ENCODE measurements at places on chromosomes 3 and 15.

GRCh38 chr3:33456756-33457155 is 16.6 kb upstream of the UBP1 start:
- DNase-seq = no peak

DNA sequence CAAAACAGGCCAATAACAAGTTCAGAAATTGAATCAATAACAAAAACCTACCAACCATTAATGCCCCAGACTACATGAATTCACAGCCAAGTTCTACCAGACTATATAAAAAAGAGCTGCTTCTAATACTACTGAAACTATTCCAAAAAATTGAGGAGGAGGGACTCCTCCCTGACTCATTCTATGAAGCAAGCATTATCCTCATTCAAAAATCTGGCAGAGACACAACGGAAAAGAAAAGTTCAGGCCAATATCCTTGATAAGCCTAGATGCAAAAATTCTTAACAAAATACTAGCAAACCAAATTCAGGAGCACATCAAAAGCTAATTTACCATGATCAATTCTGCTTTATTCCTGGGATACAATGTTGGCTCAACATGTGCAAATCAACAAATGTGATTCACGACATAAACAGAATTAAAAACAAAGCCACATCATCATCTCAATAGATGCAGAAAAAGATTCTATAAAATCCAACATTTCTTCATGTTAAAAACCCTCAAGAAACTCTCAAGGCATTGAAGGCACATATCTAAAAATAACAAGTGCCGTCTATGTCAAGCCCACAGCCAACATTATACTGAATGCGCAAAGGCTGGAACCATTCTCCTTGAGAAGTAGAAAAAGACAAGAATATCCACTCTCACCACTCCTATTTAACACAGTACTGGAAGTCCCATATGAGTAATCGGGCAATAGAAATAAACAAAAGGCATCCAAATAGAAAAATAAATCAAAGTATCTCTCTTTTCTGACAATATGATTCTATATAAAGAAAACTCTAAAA is 573.6 kb upstream of the GRM7 start:
- DNase-seq = no peak

DNA sequence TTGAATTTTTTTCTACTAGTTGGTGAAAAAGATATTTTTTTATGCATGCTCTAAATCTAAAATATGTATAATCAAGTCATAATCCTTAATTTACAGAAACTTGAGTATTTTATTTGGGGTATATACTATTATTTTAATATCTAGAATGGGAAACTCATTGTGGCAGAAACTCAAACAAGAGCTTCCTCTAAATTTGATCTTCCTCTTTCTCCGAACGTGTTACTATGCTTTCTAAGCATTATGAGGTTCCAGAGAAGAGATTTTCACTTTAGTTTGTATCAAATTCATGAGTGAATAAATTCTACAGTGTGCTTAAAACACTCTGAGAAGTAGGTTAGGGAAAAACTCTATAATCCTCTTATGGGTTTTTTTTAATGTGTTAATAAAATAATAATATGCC is 173.1 kb downstream of the POTEB3 start:
- no peak for DNase-seq

- peak; percentile 31 for DNase-seq
Observed at GRCh38 chr3:195003006-195003892, 267.7 kb downstream of the XXYLT1 start.

GRCh38 chr3:66991459-66991858 is 6.6 kb upstream of the KBTBD8 start:
- DNase-seq = no peak

DNA sequence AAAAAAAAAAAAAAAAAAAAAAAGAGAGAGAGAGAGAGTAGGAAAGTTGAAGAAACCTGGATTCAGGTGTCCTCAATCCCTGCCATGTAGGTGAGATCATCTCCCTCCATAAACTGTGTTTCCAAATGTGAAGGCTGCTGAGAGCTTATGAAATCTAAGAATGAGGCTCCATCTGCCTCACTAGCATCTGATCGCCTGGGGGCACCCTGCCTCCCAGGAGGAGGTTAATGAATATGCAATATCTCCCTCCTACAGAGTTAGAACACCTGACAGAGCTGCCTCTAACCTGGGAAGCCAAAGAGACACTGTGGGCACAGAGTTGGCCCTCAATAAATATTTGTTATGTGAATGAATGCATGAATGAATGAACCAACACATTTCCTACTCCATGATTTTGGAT is 23.8 kb upstream of the ZNF148 start:
- no peak for DNase-seq

DNA sequence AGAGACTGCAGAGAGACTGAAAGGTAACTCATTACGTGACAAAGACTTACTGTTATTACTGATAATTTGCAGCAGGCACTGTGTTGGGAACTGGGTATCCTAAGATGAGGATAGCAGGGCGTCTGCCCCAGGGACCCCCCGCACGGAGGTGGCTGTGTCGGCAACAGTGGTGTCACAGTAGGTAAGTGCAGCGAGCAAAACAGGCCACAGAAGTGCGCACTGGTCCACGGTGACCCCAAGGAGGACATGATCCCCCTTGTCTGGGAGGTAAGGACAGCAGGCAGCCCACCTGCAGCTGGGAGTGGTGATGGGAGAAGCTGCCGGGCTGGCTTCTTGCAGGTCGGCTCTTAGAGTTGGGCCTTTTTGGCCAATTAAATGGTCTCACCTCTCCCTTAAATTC is 82.9 kb downstream of the FAM43A start:
- no peak for DNase-seq

GRCh38 chr3:12062605-12063004 is 58.4 kb downstream of the SYN2 start:
- no peak for DNase-seq

DNA sequence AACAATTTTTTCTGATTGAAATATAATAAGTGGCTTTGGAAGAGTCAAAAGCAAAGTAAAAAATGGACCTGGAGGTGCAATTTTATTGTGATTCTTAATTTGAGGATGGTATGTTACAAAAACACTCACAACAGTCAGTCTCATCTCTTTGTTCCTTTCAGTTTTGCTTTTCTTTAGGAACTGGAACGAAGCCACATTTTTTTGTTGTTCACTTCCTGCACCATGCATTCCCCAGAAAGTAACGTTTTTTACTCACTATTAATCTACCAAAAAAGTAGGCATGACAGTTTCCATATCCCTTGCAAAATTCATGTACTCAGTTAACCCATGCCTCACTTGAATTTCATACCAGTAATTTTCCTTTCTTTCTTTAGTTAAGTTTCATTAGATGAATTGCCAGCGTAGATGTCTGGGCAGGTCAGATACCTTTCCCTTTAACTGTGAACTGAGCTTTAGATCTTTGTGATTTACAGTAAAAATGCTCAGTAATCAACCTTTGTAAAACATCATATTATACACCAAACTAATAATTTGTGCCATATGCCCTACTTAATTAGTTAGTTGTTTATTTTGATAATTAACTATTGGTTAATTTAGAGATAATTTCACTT is 384.3 kb downstream of the ROBO1 start:
- no peak for DNase-seq

DNA sequence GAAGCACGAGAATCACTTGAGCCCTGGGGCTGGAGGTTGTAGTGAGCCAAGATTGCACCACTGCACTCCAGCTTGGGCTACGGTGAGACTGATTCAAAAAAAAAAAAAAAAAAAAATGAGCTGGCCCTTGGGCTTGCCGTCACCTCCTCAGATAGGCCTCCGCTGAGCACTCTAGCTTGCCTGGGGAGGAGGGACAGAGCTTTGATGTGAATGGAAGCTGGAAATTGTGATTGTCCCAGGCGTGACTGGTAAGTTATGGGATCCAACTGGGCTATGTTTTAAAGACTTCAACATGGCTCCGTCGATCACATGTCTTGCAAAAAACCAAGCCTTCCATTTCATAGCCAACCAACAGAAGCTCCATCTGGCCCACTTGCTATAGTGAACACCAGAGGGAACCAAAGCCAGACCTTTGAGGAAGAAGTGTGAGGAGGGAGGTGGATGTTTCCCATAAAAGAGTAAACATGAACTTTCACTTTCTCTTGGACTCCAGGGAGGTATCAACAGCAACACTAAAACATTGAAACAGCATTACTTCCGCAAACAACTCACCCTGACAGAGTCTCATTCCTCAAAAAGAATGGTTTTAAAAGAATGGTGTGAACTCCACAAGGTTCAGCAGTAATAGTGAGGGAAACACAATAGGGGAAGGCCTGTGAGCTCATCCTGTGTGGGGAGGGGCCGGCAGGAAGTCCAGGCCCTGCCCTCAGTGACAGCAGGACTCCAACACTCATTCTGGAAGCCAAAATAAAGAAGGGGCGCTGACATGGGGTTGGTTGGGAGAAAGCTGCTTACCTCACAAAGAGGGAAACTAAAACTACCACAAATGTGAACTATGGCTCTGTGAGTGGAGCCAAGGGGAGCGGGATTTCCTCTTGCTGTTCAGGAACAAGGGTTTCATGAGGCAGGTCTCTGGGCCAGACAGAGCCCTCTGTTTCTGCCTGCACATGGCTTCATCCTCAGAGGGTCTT is 59.2 kb upstream of the IL12A start:
- DNase-seq = no peak

GRCh38 chr3:46833346-46834300 is 29.6 kb downstream of the MYL3 start:
- DNase-seq = no peak

GRCh38 chr15:51380999-51381806 is 39.7 kb downstream of the GLDN start:
- DNase-seq = peak; percentile 71

DNA sequence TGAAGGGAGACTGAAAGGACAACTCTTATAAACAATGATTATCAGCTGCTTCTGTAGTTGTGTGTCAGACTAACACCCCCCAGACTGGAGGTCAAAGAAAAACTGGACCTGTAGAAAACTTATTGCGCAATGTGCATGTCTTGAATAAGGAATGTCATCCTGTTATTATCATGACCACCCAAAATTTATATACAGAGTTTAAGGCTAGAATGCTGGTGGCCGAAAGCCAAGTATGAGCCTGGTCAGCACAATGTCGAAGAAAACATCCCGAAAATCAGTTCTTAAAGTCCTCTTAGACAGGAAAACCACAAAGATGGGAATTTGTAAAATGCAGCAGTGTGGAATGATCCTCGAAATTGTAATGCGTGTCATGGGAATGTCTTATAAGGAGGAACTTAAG is 29.3 kb downstream of the RFTN1 start:
- DNase-seq = peak; percentile 37

- peak; percentile 51 for DNase-seq
Observed at GRCh38 chr3:192130534-192131132, 596.7 kb downstream of the FGF12 start.

DNA sequence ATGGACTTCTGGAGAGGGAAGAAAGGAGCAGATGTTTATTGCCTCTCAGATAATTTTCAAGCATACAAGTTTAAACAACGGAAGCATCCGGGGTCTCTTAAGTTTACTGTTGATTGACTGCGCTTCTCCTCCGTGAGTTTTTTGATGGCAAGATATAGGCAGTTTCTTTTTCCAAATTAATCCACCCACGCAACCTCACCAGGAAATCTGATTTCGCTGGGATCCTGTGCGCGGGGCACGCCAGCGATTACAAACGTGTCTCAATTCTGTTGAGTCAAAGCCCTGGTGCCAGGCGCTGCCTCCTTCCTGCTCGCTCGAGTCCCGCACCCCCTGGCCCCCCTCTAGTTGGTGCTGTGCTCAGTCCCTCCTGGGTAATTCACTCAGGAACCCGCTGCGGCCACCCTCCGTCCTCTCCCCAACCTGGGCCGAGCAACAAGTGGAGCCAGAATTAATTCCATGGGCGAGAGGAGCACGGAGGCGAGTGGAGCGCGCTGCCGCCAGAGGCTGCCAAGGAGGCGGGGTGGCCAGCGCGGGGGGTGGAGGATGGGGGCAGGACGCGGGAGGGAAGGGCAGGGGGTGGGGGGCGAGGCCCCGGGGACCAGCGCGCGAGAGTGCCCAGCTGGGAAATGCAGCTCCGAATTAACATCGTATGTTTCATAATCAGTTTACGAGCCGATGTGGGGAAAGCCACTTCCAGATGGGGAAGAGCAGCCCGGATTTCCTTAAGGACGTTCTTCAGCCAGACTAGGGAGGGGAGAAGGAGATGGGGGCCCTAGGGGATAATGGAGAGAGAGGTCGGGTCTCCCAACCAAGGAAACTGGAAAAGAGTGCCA is 6.0 kb downstream of the WNT5A start:
- DNase-seq = peak; percentile 57

- DNase-seq = peak; percentile 24
Observed at GRCh38 chr3:72996121-72996472, 514 bp upstream of the PPP4R2 start.

GRCh38 chr3:150511122-150511821 is 35.0 kb downstream of the SERP1 start:
- DNase-seq = no peak

- DNase-seq = no peak
Observed at GRCh38 chr3:11757929-11758328, 88.8 kb downstream of the TAMM41 start.

- DNase-seq = peak; percentile 20
Observed at GRCh38 chr15:90188914-90189748, 12.0 kb upstream of the SEMA4B start.

DNA sequence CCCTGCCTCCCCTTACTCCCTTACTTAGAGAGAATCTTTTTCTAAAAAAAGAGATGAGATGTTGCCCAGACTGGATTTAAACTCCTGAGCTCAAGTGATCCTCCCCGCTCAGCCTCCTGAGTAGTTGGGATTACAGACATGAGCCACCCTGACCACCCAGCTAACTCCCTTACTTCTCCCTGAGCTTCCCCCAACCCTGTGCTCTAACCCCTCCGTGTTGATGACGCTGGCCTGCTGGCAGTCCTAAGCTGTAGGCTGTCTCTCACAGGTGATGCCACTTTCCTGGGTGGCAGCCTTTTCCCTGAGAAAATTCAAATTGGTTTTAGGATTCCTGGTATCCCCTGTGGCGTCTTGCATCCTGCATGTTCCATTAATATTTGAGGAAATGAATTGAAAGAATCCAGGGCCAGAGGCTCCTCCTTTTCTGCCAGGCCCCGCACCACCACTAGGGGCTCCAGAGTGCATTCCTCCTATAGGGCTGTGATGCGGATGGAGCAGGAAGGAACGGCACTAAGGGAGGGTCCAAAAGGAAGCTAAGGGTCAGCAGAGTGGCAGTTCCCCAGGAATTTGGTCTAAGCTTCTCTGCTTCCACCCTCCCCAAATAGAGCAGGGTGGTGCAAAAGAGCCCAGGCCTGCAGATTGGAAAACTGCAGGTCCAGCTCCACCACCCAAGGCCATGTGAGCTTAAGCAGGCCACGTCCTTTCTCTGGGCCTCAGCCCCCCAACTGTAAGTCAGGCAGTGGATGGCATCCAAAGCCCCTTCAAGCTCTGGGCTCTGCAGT is 101.1 kb downstream of the DAPK2 start:
- peak; percentile 77 for DNase-seq

GRCh38 chr15:31236184-31237042 is 90.2 kb upstream of the KLF13 start:
- peak; percentile 59 for DNase-seq

GRCh38 chr3:30469133-30469532 is 137.3 kb upstream of the TGFBR2 start:
- DNase-seq = no peak

- no peak for DNase-seq
Observed at GRCh38 chr3:188687389-188687788, 484.4 kb upstream of the TPRG1 start.

Data from body of pancreas (tissue), 4 donors.